ENCODE measurements at places on chromosomes 3 and 15.

DNA sequence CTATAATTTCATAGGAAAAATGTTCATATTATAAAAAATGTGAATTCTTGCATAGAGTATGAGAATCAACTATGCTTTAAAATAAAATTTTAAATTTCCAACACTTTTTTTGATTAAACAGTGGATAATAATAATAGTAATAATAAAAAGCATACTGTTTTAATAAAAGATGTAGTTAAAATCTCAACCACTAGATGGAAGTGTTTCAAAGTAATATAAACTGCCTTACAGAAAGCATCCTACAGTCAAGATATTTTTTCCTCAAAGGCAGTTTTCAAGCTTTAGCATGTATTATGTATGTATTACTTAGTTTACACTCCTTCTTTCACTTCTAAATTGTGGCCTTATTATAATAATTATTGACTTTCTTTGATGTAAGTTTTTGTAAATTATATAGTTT is 217.5 kb downstream of the CHL1 start:
- no peak for DNase-seq

GRCh38 chr3:115293321-115293720 is 146.2 kb upstream of the ZBTB20 start:
- DNase-seq = no peak

DNA sequence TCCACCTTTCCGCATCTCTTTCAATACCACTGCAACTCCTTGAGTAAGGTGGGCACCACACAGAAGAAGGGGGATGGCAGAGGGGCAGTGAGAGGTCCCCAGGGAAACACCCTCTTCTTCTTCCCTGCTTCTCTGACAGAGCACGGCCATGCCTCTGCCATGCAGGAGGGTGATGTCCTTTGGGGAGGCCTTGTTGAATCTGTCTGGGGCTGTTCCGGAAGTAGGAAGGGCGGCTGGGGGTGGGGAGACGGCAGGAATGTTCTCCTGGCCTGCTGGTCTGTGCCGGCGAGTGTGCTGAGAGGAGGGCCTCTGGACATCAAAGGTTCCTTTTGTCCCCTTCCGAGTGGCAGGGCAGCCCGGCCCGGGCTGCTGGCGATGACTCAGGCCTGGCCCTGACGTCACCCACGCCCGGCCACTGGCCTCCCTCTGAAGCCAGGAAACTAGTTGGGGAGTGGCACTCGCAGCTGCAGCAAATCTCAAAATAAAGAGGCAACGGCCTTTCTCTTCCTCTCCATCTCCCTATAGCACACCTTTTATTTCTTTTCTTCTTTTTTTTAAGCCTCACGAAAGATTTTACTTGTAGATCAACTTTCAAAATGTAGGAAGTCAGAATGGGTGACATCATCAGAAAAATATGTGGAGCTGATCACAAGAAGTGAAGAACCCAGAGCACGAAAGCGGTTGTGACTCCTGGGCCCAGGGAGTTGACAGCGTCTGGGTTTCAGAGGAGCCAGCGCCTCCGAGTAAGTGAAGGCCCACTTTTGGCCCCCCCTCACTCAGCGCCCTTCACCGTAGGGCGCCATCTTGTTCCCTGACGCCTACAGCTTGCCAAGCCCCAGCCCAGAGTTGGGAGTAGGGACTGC is at the start of gene ZBTB38:
Gene ZBTB38 (plus strand): TSS at position 443 of the 863 bp plus-strand sequence. CDS start 73,885 bp downstream, outside the sequence.
- DNase-seq = peak; percentile 88

DNA sequence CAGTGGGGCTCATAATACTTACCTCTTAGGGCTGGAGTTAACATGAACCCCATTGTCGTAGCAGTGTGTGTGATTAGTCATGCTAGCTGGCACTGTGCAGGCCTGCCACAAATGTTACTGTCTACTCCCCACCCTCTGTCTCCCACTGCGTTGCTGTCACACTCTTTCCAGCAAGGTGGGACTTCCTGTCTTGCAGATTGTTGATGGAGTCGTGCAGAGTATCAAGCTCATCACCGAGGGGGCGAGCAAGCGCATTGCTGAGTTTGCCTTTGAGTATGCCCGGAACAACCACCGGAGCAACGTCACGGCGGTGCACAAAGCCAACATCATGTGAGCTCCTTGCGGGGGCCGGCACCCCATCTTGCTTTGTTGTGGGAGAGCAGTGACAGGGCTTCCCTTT is 12.9 kb downstream of the IDH3A start:
- no peak for DNase-seq

DNA sequence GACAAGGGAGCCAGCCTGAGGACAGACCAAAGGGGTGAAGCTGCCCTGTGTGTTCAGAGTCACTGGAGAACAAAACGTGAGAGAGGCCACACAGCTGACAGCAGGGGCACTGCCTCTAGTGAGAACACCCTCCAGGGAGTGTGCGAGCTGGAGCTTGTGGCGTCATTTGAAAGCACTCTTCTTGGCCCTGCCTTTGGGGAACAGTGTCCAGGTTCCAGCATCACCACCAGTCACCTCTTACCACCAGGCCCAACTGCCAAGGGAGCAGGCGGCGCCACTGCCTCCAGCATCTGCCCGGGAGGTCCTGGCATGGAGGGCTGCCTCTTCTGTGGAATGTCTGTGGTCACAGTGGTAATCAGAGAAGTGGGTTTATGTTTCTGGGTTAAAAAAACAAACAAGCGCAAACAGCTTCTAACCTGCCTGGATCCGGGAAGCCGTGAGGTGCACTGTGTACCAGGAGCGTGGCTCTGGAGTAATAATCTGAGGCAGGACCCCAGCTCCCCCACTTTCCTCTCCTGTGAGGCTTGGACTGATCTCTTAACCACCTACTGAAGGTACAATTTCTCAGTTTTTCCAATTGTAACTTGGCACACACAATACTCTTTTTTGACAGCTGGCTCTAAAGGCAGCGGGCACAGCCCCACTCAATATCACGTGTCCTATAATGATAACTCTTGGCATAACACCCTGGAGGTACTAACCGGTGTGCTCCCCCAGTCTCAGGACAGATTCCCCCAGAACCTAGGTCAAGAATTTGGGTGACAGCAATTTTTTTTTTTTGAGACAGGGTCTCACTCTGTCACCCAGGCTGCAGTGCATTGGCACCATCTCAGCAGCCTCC is 32.2 kb upstream of the CDCP1 start:
- no peak for DNase-seq

- DNase-seq = no peak
Measured at GRCh38 chr15:29554531-29554930, 267.7 kb downstream of the TJP1 start.

DNA sequence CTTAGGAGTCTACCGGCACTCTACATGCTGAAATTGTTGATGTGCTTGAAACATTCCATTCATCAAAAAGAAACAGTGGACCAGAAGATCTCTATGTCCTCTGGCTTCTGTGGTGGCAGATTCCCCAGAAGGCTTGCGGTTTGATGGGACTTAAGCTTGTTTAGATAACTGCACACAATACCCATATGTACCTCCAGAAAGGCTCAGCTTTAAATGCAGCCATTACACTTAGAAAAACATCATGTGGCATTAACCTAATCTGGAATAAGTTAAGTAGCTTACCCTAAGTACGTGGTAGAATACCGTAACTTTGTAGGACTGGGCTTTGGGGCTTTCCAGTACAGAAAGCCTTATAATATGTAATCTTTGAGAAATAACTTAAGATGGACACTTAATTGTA is 187.3 kb downstream of the RBMS3 start:
- DNase-seq = no peak

GRCh38 chr15:33309602-33310276 is 1.0 kb upstream of the RYR3 start:
- no peak for DNase-seq

GRCh38 chr3:9976721-9977709 is 9.6 kb downstream of the EMC3 start:
- peak; percentile 95 for DNase-seq

Data from non-pigmented ciliary epithelial cell (primary cell).